Fibroblast of lung (primary cell): ENCODE measurements at places on chromosomes 16 and 17. TPM values are rescaled to one million over a fixed set of nuclear protein-coding genes. Genes with fewer than 3 reads are reported as not detected.
A peak's percentile ranks its signal among the peaks of the same experiment; 100 is the strongest.

The PRDM7 gene
- not detected in 2 replicates for polyA plus RNA-seq

DNA sequence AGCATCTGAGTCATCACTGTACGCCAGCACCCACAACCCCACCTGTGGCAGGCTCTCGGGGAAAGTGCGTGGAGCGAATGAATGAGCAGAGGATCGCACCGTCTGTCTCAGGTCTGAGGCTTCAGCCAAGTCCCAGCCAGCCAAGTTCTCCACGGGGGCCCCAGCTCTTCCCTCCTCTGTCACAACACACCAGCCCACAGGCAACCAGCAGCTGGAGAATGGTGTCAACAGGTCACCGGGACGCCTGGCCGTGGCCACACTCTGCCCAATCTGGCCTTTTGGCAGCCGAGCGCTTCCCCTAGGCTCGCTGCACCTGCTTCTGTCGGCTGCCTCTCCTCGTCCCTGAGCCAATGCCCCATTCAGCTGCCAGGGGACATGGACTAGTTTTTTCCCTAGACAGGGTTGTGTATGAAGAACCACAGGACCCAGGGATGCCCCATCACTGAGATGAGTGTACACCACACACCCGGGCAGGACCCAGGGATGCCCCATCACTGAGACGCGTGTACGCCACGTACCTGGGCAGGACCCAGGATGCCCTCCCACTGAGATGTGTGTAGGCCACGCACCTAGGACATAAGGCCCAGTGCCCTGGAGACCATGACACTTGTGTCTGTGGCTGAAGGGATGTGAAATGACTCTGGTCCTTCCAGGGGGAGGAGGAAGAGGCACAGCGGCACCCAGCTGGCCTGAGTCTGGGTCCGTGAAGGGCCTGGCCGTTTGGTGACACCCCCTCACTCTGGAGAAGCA, 52.8 kb downstream of the ABR start:
- no peak for DNase-seq

GRCh38 chr16:86306011-86306644, 204.2 kb upstream of the FOXF1 start:
- DNase-seq, result peak; percentile 47

DNA sequence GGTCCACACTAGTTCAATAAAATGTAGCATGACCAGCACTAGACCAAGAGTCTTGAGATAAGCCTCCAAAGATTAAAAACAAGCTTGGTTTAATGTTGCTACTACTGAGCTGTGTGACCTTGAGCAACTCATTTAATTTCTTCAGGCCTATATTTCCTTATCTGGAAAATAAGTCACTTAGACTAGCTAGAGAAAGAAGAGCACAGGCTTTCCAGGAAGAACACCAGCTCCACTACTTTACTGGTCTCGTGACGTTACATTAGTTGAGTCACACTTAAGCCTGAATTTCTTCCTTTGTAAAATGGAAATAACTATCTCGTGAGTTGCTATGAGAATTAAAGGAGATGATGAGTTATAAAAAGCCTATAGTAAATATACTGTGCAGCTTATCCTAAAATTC, 5.4 kb downstream of the HELZ start:
- peak; percentile 74 for DNase-seq

DNA sequence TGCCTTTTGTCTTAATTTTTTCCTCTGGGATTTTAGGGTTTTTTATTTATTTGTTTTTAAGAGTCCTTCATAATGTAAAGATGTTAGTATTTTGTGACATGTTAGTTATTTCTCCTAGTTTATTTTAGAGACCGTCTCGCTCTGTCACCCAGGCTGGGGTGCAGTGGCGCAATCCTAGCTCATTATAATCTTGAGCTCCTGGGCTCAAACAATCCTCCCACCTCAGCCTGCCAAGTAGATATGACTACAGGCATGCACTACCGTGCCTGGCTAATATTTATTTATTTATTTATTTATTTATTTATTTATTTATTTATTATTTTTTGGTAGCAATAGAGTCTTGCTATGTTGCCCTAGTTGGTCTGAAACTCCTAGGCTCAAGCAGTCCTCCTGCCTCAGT, 37.4 kb upstream of the ARHGAP17 start:
- no peak for DNase-seq
